ENCODE measurements at places on chromosomes 11 and 22.

- no peak for DNase-seq
Observed at GRCh38 chr11:72391638-72392423, 42.5 kb downstream of the CLPB start.

DNA sequence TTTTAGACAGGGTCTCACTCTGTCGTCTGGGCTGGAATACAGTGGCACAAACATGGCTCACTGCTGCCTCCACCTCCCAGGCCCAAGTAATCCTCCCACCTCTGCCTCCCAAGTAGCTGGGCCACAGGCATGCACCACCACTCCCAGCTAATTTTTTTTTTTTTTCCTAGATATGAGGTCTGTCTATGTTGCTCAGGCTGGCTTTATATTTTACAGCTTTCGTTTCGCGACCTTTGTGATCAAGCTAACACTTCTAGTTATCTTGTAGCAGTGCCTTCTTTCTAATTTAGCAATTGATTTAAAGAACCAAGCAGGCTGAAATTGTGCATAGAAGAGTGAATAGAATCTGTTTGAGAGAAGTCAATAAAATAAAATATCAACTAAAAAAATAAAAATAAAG lies 11.3 kb downstream of the CKAP5 start:
- DNase-seq: no peak

DNA sequence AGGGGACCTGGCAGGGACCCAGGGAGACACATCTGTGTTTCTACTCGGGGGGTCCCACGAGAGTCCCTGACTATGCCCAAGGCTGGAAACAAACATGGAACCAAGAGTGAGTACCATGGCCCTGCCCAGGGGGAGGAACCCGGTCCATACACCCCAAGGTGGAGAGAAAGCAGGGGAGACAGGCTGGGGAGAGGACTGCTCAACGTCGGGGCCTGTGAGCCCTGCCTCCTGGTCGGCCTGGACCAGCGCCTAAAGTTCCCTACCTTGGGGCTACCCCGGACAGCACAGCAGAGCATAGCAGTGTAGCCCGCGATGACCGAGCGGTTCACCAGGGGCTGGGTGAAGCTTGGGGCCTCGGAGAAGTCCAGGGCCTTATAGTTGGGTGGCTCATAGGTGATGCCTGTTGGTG lies 20.2 kb downstream of the MYBPC3 start:
- DNase-seq: no peak

- DNase-seq: no peak
Observed at GRCh38 chr11:125333354-125334073, 162.6 kb downstream of the FEZ1 start.

All from EH (cell line).